ENCODE measurements at places on chromosomes 5 and 9.
A peak's percentile ranks its signal among the peaks of the same experiment; 100 is the strongest.

DNA sequence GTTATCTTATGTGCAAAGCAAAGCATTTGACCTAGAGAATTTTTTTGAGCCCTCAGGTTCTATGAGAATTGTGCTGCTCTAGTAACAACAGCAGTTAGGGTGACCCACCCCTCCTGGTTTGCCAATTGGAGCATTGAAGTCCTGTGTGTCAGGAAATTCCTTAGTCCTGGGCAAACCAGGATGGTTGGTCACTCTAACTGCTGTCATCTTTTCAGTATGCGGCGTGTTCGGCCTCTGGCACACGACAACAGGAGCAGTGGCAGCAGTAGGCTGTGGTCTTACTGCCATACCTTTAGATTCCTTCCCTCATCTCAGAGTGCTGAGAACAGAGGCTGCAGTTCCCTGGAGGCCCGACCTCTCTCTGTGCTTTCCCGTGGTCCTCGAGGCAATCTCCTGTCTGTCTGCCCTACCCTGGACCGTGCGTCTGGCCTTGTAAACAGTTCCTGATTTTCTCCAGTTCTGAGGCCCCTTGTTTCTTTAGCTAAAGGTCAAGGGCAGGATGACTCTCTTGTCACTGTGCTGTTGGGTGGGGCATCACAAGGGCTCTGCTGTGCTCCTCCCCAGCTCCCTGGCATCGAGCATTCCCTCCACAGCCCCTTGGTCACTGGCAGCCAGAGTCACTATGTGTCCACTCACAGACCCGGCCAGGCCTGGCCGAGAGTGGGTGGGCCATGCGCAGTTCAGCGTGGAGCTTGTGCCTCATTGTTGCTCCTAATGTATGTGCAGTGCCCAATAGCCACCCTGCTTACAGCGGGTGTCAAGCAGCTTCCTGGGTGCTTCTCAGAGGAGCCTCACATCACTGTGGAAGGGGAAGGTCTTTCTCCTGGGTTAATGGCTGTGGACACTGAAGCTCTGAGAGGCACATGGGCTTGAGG is 18.5 kb upstream of the COL15A1 start:
- DNase-seq: no peak

GRCh38 chr5:133552925-133553525 is 59.3 kb downstream of the FSTL4 start:
- DNase-seq: peak; percentile 65

- DNase-seq: no peak
Observed at GRCh38 chr9:91812191-91812590, 137.8 kb downstream of the ROR2 start.

GRCh38 chr5:159027504-159027903 is 72.2 kb downstream of the EBF1 start:
- no peak for DNase-seq

DNA sequence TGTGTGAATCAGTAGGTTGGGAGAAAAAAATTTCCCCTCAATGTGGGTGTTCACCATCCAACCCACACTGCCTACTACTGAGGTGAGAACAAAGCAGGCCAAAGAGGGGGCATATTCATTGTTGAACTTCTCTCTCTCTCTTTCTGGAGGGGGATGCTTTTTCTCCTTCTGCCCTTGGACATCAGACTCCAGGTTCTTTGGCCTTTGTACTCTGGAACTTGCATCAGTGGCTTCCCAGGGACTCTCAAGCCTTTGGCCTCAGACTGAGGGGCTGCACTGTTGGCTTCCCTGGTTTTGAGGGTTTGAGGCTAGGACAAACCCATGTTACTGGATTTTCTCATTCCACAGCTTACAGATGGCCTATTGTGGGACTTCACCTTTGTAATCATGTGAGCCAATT is 417.2 kb downstream of the ELAVL2 start:
- DNase-seq: no peak

- DNase-seq: no peak
Observed at GRCh38 chr5:170560938-170561337, 57.1 kb downstream of the KCNIP1 start.

DNA sequence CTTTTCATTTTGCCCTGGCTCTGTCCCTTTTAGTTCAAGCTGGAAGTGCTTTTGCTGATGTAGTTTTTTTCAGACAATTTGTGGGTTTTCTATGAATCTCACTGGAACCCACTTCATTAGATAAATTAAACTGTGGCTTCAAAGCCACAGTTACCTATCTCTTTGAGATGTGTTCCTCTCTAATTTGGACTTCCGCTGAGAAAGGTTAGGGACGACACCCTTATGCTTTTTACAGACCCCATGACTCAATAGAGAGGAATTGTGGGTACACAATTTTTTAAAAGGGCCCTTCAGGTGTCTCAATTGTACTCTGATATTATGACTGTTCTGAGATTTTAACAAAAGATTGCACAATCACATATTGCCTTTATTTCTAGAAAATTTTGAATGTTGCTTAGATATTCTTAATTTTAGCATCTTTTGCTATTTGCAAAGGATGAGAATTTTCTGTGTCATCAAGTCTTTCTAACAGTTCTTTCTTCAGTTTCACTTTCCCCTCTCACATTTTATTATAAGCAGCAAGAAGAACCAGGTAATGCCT is 110.6 kb downstream of the GADD45G start:
- no peak for DNase-seq

DNA sequence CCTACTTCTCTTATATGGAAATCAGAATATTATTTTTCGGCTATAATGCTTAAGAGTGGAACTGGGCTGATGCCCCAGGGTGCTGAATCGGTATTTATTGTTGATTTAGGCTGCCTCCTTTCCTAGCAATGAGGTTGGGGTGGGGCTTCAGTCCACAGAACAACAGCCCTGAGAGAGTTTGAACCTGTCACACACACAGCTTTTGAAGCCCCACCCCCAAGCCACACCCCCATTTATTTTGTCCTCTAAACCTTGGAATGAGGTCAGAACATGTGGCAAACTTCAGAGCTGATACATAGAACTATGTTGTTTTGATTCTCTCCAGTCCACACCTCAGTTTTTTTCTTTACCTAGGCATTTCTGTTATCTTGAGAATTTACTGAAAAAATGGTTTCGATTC is 51.7 kb upstream of the CAMK4 start:
- DNase-seq: no peak

DNA sequence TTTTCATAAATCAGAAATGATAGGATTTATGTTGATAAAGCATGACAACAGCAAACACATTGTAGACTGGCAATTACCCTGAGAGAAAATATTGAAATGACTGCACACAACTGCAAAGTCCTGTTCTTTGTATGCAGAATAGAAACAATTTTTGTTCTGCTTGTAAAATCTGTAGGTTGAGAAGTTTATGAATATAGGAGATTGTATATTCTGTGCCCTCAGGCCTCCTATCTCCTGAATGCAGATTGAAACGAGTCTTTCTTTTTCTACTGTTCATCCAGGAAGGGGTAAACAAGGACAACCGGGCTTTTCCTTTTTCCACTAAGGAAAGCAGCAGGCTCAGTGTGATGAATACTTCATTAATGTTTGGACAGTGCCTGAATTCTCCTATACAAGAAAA is 95.0 kb upstream of the HAPLN1 start:
- DNase-seq: no peak

GRCh38 chr5:76852772-76853171 is 3.0 kb downstream of the S100Z start:
- no peak for DNase-seq

All from stimulated activated CD4-positive, alpha-beta T cell treated with anti-CD3 and anti-CD28 coated beads, Interleukin-2, amount 100 ng/mL, for 24 hours (primary cell).